Right lung (tissue), 10 donors: ENCODE measurements at places on chromosomes 13 and 19. TPM values are rescaled to one million over a fixed set of nuclear protein-coding genes. Genes with fewer than 3 reads are reported as not detected.

- DNase-seq: no peak
These were observed 35.1 kb upstream of the FBXL3 start for GRCh38 chr13:77062097-77062496.

Gene SYNGR4
- not detected for polyA plus RNA-seq

DNA sequence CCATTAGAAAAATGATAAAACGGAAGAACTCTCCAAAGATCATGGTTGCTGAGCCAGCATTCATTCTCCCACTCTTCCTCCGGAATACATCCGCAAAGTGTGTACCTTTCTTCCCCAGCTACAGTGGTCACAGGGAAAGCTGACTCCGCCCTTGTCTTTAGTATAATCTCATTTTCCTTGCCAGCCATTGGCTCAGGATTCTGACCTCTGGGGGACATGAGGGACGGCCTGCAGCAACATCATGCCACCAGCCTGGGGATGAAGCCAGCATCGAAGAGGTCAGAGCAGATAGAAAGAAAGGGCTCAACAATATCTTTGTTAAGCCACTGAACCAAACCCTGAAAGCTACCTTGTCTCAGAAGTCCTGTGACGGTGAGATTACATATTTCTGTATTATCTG, 46.3 kb upstream of the TPP2 start:
- no peak for DNase-seq

Gene EID2B
- 4.6 TPM for polyA plus RNA-seq

DNA sequence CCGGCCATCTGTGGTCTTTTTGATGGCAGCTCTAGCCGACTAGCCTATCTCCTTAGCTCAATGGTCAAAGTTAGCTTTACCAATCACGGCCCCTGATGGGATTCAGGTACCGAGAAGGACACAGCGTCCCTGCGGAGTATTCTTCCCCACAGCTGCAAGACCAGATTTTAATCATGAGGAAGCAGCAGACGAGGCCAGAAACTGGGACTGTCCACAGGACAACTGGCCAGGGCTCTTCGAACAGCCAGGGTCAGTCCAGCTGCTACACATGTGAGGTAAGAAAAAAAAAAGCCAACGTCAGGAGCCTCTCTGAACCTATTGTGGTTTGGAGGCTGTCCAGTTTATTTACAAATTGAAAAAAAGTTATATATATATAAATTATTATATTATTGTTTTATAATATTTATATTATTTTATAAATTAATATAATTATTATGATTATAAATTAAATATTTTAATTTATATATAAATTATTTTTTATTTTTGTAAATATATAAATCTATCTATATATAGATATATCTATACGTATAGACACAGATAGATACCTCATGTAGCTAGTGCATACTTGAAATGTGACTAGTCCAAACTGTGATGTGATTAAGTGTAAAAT, 10.8 kb downstream of the RINL start:
- DNase-seq: no peak

- DNase-seq: no peak
These were observed 137.0 kb downstream of the DLEU7 start for GRCh38 chr13:50706505-50706904.

Gene MCEMP1
- polyA plus RNA-seq: 0.25 TPM

DNA sequence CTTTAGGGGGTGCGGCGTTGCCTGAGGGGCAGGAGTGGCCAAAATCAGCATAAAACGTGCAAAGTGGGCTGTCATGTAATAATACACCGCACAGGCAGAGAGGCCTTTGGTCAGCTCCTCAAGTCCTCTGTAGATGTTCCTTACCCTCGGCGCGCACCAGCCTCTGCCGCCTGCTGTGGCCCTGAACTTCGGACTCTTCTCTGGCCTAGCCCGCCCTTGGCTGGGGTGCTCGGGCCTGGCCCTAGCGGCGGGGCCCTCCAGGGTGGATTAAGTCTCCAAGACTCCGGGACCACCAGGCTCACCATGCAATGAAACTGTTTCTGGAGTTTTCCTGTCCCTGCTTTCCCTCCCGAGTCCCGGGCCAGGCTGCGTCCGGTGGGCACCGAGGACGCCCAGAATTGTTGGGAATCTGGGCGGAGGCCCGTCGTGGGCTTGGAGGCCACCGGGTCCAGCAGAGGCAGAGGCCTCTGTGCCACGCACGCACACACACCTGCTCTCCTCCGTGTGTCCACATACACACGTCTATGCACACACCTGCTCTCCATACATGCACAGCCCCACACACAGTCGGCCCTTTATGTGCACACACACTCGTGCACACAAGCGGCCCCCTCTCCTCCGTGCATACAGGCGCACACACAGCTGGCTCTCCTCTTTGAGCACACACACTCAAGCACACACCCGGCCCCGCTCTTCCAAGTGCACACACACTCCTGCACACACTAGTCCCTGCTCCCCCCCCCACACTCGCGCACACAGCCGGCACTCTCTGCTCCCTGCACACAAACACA, 1.5 kb upstream of the TFDP1 start:
- DNase-seq: no peak

Gene GPC6
- polyA plus RNA-seq: 13.5 TPM

DNA sequence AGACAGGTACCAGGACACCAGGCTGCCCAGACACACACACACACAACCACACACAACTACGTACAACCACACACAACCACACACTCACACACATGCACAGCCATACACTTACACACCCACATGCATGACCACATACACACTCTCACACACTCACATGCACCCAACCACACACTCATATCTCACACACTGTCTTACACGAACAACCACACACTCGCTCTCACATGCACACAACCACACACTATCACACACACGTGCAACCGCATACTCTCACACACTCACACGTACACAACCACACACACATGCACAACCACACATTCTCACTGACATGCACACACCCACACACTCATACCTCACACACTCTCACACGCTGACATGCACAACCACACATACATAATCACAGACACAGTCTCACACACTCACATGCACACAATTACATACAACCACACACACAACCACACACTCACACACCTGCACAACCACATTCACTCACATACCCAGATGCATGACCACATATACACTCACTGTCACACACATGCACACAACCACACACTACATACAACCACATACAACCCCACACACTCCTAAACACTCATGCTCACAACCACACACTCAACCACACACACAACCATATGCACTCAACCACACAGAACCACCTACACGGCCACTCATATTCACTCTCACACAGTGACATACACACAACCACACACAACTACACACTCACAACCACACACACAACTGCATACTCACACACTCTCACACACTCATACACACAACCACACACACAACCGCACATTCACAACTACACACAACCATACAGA, 7.6 kb upstream of the SLC7A10 start:
- no peak for DNase-seq
